ENCODE measurements at places on chromosomes 7 and 10. TPM values are rescaled to one million over a fixed set of nuclear protein-coding genes. Genes with fewer than 3 reads are reported as not detected.

RADIL gene
- polyA plus RNA-seq = 7.6 TPM

SPDYE8 gene
- not detected for polyA plus RNA-seq

CDK1 gene
- 15.1 TPM for polyA plus RNA-seq

NEURL1 gene
- 0.52 TPM for polyA plus RNA-seq

DNA sequence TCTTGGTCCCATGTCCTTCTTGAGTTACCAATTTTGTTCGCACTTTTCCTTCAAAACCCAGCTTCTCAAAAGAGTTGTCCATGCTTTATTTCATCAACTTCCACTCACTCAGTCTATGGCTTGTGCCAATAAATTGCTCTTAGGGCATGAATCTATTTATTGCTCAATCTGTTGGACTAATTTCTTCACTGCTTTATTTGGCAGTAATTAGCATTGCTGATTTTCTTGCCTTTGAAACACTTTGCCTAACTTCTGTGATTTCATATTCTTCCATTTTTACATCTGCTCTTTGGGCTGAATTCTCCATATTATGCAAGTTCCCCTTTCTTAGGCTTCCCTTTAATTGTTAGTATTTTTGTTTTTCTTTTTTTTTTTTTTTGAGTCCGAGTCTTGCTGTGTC lies 16.8 kb downstream of the DLD start:
- no peaks in the 10 kb centered on the region for H3K27me3 ChIP-seq
- H3K27ac ChIP-seq = no peak overlapping the region
- H3K36me3 ChIP-seq = peaks cover 8% of the 10 kb centered on the region

- H3K27me3 ChIP-seq = no peaks in the 10 kb centered on the region
- no peak overlapping the region for H3K4me3 ChIP-seq
Measured at GRCh38 chr7:22267930-22268615, 88.9 kb downstream of the RAPGEF5 start.

DNA sequence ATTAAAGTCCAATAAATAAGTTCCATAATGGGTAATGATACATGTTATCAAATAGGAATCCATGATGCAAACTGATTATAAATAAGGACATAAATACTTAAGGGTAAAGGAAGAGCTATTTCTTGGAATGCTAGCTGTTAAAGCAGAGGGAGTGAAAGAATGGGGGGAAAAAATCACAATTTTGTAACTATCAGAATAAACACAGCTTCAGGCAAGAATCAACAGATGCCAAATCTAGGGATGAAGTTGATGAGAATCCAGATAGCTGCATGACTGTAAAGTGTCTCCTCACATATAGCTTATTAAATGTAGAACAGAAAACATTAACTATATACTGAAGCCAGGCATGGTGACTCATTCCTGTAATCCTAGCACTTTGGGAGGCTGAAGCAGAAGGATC lies 4.9 kb downstream of the IPMK start:
- H3K36me3 ChIP-seq = no peaks in the 10 kb centered on the region
- H3K27me3 ChIP-seq = no peaks in the 10 kb centered on the region
- H3K4me3 ChIP-seq = no peak overlapping the region
- DNase-seq = no peak

DNA sequence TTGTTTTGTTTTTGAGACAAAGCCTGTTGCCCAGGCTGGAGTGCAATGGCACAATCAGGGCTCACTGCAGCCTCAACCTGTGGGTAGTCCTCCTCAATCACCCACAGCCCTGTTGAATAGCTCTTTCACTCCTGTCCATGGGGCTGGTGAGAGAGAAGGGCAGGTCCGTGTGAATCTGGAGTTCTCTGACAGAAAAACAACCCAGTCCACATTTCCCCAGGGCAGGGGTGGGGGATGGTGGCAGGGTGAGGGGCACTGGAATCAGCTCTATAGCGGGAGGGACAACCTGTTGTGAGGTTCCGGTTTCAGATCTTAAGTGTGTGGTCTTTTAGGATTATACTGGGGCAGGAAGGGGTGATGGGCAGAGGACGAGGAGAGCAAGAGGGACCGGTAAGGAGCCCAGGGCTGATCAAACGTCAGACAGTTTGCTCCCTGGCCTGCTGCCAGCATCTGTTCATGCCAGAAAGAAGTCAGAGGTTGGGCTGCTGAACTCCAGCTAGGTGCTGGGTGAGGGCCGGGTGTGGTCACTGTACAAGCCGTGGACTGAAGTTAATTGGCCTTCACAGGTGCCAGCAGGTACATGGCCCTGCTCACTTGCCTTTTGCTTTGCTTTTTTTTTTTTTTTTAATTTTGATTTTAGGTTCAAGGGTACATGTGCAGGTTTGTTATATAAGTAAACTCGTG lies 33.2 kb upstream of the MKRN1 start:
- no peaks in the 10 kb centered on the region for H3K36me3 ChIP-seq
- no peaks in the 10 kb centered on the region for H3K27me3 ChIP-seq
- no peak overlapping the region for H3K4me3 ChIP-seq
- DNase-seq = no peak
- no peak overlapping the region for H3K27ac ChIP-seq

DNA sequence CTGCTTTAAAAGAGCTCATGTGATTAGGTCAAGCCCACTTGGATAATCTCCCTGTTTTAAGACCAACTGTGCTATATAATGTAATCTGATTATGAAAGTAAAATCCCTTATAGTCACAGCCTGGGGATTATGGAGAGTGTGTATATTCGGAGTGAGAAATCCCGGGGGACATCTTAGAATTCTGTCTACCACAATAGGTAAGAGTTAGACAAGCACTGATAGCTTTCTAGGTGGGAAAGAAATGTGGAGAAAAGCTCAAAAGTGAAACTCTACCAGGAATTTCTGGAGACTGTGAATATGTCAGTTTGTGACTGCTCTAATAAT lies 2.9 kb upstream of the VCL start:
- H3K27me3 ChIP-seq = no peaks in the 10 kb centered on the region
- H3K4me1 ChIP-seq = no peaks in the 10 kb centered on the region
- H3K27ac ChIP-seq = no peak overlapping the region
- no peak for DNase-seq
- no peak overlapping the region for H3K4me3 ChIP-seq

GRCh38 chr7:2754086-2754485 lies 66.1 kb downstream of the AMZ1 start:
- H3K36me3 ChIP-seq = no peaks in the 10 kb centered on the region
- H3K4me3 ChIP-seq = no peak overlapping the region
- H3K27me3 ChIP-seq = no peaks in the 10 kb centered on the region
- no peaks in the 10 kb centered on the region for H3K4me1 ChIP-seq

Data from H1 (cell line).